ENCODE measurements at places on chromosomes 11 and 22.

GRCh38 chr11:132347156-132348090, 977.0 kb downstream of the NTM start:
- no peak for DNase-seq

GRCh38 chr11:101612481-101612880, 28.7 kb upstream of the TRPC6 start:
- no peak for DNase-seq

DNA sequence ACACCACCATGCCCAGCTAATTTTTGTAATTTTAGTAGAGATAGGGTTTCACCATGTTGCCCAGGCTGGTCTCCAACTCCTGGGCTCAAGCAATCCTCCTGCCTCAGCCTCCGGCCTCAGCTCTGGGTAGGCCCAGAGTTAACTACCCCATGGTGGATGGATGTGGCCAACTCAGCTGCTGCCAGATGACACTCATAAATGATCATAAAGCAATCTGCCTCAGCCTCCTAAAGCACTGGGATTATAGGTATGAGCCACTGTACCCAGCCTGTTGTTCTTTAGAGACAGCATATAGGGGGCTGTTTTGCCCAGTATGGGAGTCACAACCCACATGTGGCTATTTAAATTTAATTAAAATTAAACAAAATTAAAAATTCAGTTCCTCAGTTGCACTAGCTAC, 54.3 kb downstream of the LARGE1 start:
- no peak for DNase-seq

DNA sequence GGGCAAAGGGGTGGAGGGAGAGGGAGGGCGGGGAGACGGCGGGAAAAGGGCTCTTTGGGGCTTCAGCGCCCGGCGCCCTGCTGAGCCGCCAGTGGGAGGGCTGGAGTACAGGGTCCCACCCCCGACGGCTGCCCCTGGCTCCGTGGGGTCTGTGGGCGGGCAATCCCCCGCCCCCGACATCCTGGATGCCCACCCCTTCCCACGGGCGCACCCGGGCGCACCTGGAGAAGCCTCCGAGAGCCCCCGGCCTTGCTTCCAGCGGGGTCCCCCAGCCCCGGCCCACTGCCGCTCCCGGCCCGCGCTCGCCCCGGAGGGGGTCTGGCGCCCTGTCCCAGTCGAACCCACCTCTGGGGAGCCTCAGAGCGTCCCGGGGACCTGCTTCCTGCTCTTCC, 394 bp downstream of the CHRM4 start:
- DNase-seq: no peak

GRCh38 chr11:8826901-8827560, 84.0 kb upstream of the AKIP1 start:
- DNase-seq: no peak
